Thymus (tissue), 14 donors: ENCODE measurements at places on chromosomes 3 and 15. TPM values are rescaled to one million over a fixed set of nuclear protein-coding genes. Genes with fewer than 3 reads are reported as not detected.

DNA sequence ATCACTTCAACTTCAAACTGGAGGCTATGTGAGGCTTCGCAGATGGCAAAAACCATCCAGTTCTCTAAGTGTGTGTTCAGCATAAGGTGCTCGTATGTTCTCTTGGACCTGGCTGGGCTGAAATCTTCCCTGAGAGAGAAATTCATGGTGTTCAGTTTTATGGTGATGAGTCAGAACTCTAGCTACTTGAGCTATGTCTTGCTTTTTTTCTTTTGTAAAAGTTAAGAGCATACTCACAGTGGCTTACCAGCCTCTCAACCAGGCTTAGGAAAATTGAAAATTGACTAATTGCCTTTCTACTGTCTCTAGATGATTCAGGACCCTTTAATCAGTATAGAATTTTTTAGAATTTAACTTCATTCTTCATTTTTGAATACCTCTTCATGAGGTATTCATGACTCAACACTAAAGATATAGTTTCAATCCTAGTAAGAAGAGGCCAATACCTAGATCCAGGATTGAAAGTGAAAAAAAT is 617.5 kb downstream of the TBL1XR1 start:
- DNase-seq, result no peak

DNA sequence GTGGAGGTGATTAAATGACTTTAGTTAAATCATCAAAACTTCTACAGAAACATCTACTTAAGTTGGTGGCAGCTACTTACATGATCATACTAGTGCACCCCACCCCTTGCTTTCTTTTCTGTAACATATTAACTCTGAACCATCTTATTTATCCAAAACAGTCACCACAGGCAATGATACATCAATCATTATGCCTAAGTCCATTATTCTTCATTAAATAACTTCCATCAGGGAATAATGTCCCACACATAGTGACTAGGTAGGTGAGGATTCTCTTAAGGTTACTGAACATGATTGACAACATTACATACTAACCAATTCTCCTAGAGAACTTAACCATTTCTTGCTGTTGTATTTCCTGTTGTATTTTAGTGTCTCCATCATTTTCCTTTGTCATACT is 210.2 kb downstream of the NR1D2 start:
- no peak for DNase-seq

DNA sequence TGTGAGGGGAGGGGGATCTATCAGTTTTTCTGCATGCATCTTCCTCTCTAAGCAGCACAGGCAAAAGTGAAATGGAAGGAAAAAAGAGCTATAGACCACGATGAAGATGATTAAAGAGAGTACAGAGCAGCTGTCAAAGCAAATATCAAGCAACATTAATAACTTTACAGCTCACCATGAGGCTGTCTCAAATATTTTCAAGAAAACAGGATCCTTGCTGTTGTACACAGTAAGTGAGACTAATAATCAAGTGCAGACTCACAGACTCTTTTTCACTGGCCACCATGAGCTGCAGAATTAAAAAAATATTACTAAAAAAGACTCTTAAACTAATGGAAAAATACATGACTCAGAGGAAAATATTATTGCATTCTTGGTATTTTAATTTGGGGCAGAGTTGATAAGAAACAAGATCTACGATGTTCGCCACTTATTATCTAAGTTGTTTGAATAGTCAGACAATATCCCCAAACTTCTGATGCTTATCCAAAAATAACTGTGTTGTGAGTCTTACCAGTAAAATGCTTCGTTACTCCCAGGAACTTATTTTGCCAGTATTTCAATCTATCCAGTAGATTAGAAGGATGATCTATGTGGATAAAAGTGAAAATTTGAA is 817.5 kb upstream of the ALCAM start:
- DNase-seq, result no peak

DNA sequence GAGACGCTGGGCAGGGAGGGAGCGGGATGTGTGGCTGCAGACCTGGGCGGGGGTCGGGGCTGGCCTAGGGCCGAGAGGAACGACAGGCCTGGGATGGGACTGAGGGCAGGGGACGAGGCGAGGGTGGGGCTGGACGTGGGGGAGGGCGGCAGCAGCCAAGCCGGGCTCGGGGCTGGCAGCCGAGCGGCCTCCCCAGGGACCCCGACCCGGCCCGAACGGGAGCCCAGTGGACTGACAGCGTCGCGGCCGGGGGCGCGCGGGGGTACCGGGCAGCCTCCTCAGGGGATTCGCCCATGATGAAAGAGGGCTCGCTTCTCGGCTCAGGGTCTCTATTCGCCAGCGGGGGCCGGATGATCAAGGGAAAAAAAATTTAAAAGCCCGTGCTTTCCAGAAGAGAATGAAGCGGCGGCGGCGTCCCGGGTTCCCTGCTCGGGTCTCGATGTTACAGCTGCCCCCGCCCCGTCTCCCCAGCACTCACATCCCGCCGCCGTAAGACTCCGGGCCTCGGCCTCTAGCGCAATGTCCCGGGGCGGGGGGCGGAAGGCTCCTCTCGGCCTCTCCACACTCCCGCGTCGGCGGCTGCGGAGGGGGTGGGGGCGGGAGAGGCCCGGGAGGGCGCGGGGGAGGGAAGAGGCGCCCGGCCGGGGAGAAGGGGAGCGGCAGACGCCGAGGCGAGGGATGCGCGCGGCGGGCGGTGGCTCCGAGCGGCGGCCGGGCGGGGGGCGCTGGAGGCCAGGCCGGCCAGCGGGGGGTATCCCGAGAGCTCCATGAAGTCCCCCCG is 4.3 kb downstream of the PTH1R start:
- DNase-seq, result no peak

DNA sequence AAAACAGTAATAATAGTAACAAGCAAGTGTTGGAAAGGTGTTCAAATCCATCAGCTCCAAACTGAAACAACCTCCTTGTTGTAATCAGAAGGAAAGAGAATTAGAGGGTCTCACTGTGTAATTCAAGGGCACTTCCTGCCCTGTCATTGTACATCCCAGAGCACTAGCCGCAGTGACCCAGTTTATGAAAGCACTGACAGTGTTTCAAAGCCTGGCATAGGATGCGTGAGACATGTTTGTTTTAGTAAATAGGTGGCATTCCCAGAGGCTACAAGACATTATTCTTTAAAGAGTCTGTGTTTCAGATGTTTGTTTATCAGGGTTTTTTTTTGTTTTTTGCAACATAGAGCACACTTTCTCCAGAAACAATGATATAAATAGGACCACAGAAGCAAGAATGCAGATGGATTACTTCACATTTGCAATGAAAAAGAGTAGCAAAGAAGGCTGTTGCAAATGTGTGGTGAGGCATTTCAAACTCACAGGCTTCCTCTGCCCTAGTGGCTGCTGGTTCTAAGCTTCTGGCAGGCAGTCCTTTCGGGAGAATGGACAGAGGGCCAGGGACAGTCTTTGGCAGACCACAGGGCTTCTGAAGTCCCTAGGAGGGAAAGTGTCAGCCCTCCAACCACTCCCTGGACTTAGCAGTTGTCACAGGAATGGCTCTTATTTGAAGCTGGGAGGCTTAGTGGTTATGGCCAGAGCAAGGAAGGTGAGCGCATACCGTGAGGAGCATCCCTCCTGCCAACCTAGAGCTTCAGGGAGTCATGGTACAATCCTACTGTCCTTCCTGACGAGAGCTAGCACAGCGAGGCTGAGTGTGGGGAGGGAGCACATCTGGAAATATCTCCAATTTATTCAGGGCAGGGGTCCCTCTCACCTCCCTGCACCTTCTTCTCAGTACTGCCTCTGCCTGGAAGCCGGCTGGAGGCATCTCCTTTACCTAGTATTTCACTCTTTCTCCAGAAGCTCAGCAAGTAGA is 31.4 kb upstream of the TIPARP start:
- peak; percentile 30 for DNase-seq

- DNase-seq, result no peak
These were observed 11.3 kb upstream of the DLG1 start for GRCh38 chr3:197309528-197310361.

DNA sequence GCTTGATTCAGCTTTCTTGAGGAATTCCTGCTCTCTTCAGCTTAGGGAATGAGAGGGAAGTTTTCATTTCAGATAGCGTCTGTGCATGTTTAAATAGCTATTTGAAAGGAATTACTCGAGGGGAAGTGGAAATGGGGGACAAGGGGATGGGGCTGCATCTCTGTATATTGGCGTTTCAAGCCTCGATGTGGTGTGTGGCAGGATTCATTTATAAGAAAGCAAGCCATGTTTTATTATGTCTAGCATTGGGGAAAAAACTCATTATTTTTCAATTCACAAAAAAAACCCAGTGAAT is 1.0 kb downstream of the ATP2C1 start:
- DNase-seq, result no peak

GRCh38 chr3:157151151-157151550 is 8.8 kb downstream of the CCNL1 start:
- no peak for DNase-seq

DNA sequence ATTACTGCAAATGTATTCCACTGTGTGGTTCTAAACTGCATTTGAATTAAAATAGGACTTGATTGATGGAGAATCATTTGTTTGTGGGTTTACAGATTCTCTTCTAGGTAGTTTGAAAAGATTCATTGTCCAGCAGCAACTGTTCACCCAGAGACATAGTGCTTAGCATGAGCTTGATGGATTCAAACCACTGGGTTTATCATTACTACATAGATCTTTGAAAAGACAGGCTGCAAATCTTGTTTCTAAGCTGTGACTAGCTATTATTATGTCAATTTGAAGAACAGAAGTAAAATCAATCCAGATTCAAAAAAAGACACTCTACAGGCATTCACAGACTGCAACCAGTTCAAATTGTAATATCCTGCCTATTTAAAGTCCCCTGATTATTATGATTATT is 49.8 kb downstream of the MBNL1 start:
- DNase-seq, result no peak

DNA sequence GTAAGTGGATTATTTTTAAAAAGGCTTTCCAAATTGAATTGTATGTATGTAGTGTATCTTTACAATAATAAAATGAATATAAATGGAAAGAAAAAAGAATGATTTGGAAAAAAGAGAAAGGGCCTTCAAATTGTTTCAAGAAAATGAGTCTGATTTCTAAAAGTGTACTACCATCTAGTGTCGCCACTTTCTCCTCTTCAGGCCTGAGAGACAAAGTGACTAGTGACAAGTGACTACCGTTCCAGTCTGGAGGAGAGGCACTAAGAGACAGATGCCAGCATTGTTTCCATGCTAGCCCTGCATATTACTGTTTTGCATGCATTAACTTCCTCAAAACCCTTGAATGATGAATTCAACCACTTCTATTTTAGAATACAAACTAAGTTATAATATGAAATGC is 39.3 kb downstream of the P3H2 start:
- DNase-seq, result no peak

DNA sequence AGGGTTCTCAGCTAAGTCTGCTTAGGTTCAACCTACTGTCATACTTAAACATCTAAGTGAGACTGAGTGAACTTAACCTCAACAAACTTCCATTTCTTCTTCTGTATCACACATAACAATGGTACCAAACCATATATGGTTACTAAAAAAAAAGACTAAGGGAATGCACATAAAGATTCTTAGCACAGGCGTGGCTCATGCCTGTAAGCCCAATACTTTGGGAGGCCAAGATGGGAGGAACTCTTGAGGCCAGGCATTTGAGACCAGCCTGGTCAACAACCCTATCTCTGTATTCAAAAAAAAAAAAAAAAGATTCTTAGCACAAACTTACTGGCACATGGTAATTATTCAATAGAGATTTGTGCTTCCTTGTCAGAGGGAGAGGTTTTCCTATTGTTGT is 57.9 kb downstream of the ACAP2 start:
- DNase-seq, result no peak

- no peak for DNase-seq
These were observed 381.1 kb downstream of the OXSM start for GRCh38 chr3:26171006-26171405.

- no peak for DNase-seq
These were observed 100.8 kb downstream of the DTWD1 start for GRCh38 chr15:49721621-49722020.

- DNase-seq, result no peak
These were observed 160.4 kb upstream of the CFAP20DC start for GRCh38 chr3:59210260-59210659.

DNA sequence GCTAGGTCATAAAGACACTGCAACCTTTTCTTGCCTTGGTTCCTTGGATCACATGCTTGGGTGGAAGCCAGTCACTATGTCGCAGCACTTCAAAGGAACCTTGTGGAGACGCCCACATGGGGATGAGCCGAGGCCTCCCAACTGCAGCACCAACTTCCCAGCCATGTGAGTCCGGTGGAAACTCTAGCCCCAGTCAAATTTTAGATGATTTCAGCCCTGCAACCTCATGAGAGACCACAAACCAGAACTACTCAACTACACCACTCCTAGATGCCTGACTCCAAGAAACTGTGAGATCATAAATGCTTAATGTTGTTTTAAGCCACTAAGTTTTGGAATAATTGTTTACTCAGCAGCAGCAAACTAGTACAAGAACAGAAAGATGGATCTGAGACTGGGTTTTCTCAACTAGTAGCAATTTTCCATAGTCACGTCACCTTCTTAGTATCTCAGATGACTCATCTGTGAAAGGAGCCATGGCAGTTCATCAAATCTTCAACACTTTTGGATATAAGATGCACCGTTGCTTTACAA is 86.5 kb downstream of the MB21D2 start:
- no peak for DNase-seq

DNA sequence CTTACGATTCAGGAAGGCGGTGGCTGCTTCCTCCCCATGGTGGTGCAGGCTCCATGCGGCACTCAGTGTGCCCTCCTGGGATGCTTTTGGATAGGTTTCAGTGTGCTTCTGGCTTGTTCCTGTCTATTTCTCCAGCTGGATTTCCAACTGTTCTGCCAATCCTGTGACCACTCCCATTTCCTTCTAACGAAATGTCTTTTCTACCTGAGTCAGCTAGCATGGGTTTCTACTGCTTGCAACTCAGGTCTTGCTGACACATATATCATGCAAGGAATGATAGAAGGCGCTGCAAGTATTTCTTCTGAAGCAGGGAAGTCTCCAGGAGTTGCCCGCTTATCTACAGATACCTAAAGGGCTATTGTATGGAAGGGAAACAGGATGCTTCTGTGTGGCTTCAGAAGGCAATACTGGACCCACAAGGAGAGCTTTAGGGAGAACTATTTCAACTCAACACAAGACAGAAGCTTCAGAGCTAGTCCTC is 244.4 kb downstream of the OPA1 start:
- no peak for DNase-seq

GRCh38 chr3:59559721-59560435 is 510.1 kb upstream of the CFAP20DC start:
- DNase-seq, result no peak

DNA sequence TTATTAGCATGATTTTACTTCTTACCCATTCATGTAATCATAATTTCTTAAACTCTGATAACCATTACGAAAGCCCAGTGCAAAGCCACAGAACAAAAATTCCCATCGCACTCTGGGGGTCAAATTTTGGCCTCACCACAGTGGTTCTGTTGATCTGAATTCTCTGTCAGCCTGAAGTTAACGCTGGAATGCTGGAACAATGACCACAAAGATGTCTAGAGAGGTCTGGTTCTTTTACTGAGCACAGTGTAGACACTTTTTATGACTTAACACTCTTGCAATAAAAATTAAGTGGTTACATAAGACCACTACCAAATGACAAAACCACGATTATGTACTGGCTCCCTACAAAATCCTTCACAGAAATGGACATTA is 94.7 kb downstream of the PDZRN3 start:
- DNase-seq, result no peak

GRCh38 chr3:159916052-159916451 is 72.6 kb upstream of the IL12A start:
- no peak for DNase-seq

The RBP2 gene
- total RNA-seq, result 0.09 TPM

The COL8A1 gene
- 0.09 TPM for total RNA-seq

The AMIGO3 gene
- total RNA-seq, result 0.19 TPM

The AADACL2 gene
- total RNA-seq, result 0.14 TPM

The FRMD5 gene
- 0.09 TPM for total RNA-seq

The ETFA gene
- 116 TPM for total RNA-seq

The AVEN gene
- total RNA-seq, result 14.2 TPM

The CD80 gene
- total RNA-seq, result 6.2 TPM

The LHFPL4 gene
- not detected for total RNA-seq
